Stimulated activated CD4-positive, alpha-beta T cell treated with anti-CD3 and anti-CD28 coated beads, Interleukin-4, amount 100 ng/mL, for 48 hours (primary cell): ENCODE measurements at places on chromosomes 1 and 21.
A peak's percentile ranks its signal among the peaks of the same experiment; 100 is the strongest.

GRCh38 chr1:225731491-225731890 lies 46.1 kb upstream of the SRP9 start:
- DNase-seq, result no peak

- DNase-seq, result no peak
These were observed 107.7 kb downstream of the CLDN17 start for GRCh38 chr21:30058928-30059327.

GRCh38 chr21:40846103-40846502 lies 855 bp downstream of the DSCAM start:
- DNase-seq, result no peak

DNA sequence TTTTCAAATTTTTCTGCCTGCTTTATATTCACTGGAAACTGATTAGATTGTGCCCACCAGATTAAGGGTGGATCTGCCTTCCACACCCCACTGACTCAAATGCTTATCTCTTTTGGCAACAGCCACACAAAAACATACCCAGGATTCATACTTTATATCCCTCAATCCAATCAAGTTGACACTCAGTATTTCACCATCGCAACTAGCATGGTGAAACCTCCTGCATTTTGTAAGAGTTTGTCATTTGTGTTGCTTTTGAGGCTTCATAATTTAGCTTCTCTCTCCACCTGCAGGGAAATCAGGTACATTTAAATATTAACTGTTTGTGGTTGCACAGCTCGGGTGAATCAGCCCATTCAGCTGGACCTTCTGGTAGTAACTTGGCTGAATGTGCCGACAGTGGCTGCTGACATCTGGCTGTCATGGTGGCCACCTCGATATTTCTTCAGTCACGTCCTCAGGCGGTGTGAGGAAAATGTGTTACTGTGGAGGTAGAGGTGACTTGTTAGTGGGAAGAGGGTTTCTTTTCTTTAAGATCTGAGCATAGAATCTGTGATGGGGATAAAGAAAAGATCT lies 224.0 kb downstream of the PTBP2 start:
- DNase-seq, result no peak

DNA sequence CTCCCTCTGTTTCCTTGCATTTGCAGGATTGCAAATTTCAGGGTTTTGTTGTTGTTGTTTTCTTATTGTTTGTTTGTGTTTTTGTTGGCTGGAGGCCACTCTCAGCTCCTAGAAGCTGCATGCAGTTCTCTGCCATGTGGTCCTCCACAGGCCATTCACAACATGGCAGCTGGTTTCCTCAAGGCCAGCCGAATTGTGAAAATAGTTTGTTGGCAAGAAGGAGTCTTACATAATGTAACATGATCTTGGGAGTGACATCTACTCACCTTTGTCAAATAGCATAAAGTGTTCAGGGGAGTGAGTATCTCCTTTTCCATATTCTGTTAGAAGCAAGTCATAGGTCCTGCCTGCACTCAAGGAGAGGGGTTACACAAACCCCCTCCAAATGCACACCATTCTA lies 10.6 kb upstream of the UAP1 start:
- no peak for DNase-seq

GRCh38 chr1:24503059-24503751 lies 569 bp downstream of the RCAN3 start:
- DNase-seq, result no peak

- DNase-seq, result peak; percentile 45
These were observed 13.2 kb downstream of the PPP1R15B start for GRCh38 chr1:204398197-204399125.

DNA sequence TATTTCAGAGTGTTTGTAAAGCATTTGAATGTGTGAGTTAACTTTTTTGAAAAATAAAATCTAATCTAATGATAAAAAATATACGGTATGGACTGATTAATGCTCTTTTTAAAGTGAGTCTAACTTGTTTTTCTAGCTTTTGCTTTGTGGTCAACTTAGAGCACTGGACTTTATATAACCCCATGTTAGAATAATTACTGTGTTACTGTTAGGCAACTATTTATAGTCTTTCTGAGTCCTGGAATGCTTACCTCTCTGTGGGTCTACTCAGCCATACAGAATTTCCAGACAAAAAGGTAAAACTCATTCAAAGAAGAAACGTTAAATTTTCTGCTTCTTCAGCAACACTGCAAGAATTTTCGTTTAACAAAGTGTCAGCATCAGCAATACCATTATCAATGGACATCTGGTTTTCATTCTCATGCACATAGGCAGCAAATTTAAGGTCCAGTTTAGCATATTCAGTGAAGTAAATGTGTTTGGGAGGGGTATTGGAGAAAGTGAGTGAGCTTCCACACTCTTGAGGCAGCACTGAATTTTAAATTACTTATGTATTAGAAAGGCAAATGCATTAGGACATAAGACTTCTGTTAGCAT lies 664.7 kb upstream of the NEGR1 start:
- DNase-seq, result no peak

DNA sequence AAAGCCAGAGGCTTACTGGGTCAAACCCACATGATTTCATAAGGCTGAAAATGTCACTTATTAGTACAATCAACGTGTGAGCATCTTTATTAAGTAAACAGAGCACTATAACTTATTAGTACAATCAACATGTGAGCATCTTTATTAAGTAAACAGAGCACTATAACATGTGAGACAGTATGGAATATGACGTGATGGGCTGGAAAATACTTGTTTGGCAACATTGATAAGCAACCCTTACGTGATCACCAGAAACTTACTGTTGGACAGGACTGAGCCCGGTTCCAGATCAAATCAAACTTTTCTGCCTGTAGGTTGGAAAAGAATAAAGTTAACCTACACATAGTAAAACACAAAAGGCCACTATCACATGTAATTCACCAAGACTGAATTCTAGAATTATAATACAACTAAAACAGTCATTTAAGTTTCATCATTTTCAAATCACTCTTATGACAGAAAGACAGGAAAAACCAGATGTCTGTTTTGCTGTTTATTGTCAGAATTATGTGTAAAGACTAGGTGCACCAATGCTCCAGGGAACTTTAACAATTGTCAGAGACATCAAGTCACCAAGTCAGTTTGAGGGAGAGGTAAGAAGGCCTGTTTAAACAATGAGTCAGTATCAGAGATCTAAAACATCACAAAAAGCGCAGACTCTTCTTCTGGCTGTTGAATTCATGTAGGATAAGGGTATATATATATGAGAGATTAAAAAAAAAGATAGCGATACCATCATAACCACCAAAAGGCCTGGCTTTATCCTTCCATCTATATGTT lies 15.7 kb downstream of the ATPAF1 start:
- no peak for DNase-seq

DNA sequence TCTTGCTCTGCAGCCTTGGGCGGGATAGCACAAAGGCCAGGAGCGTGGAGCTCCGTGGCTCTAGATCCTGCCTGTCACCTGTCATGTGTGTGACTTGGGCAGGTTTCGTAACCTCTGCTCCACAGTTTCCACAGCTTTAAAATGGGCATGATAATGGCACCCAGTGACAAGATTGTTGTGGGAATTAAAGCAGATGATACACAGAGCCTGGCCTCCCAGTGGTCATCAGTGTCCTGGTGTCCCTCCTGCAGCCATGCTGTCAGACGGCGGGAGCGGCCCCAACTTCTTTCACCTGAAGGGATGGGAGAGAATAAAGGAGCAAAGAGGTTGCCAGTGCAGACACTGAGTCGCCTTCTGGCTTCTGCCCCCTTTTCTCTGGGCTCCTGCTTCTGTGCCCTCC lies 61.5 kb downstream of the SLC37A1 start:
- no peak for DNase-seq

DNA sequence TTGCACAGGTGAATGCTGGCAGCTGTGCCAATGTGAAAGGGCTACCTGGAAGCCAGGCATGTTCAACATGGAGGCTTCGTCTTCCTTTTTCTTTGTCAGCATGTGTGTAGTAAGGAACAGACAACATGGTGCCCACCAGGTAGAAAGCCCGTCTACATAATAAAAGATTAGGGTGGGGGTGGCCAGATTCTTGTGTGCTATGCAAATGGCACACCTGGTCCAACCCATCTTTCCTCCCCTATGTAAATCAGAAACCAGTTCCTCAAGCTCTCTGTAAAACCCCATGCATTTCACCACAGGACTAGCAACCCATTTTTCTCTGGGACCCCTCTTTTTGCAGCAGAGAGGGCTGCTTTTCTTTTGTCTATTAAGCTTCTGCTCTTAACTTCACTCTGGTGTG lies 72.3 kb upstream of the ZP4 start:
- DNase-seq, result no peak

DNA sequence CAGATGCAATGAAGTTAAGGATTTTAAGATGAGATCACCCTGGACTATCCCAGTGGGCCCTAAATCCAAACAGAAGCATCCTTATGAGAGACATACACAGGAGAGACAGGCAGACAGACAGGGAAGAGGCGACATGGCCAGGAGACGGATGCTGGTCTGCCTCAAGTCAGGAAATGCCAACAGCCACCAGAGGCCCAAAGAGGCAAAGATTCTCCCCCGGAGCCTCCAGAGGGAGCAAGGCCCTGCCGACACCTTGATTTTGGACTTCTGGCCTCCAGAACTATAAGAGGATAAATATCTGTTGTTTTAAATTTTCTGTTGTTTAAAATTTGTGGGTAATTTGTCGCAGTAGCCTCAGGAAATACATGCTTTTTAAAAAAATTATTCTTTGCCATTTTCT lies 116.4 kb downstream of the GLIS1 start:
- no peak for DNase-seq

GRCh38 chr1:5119366-5120234 lies 465.2 kb downstream of the AJAP1 start:
- DNase-seq, result no peak

- no peak for DNase-seq
These were observed 84.5 kb upstream of the SAMSN1 start for GRCh38 chr21:14630556-14631069.
